ENCODE measurements at places on chromosomes 7 and 10.

- DNase-seq, result no peak
Observed at GRCh38 chr7:158395780-158396278, 191.8 kb downstream of the PTPRN2 start.

DNA sequence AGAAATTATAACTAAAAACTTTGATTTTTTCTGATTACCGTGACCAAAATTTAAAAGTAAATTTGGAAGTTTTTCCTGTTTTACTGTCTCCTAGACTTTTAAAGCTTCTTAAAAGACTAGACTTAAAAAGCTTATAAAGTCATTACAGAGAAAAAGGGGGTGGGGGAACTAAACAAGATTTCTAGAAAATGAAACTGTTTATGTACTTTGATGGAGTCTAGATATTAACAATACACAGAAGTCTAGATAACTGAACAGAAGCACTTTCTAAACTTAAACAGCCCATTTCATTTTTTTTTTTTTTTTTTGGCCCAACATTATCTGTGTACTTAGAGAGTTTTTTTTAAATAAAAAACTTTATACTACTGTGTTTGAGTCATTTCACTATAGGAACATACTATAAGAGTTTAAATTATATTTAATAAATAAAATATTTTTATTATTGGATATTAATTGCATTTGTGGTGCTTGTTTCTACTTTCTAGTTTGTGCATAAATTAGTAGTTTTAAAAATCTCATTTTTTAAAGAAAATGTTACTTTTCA, 98.5 kb downstream of the PHTF2 start:
- no peak for DNase-seq

DNA sequence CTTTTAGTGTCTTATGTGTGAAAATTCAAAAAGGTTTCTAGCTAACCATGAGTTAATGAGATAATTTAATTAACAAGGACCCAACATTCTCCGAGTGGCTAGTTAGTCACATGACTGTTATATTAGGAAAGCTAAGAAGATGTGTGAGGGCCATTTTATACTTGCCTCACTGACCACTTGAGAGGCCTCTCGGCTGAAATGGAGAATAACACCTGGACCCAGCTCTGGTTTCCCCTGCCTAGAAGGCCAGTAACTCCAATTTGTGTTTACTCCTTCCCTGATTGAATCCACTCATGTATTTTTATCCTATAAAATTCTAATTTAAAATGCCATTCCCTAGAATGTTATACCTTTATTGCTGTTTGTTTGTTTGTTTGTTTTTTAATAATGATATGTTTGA, 1091.2 kb downstream of the KCNMA1 start:
- no peak for DNase-seq

DNA sequence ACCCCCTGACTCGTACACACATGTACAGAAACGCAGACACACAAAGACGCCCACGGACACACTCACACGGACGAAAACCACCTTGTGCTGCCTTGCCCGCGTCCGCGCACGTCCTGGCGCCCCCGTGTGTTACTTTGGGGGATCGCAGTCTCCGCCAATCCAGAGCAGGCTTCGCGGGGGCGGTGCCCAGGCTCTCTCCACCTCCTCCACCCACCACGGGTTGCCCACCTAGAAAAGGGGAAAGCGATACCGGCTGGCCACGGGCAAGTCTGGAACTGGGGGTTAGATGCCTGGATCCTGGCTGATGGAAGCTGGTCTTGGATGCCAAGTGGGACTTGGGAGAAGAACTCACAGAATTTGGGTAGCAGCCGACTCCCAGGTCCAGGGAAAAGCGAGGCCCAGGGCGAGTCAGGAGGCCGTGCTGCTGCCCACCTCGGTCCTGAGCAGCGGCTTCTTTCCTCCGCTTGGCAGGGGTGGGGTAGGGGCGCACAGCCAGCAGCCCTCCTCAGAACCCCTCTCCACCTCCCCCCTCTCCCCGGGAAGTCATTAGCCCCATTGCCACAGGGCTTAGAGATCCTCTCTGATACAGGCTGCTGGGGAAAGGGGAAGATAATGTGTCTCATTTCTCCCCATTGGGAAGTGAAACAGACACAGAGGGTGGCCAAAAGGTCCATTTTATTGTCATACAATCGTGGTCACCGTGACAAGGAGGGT, 4.6 kb upstream of the VGF start:
- peak; percentile 15 for DNase-seq

GRCh38 chr10:110525349-110526260, 27.9 kb downstream of the DUSP5 start:
- no peak for DNase-seq

Data from GM12864 (cell line).